ENCODE measurements at places on chromosomes 6 and 20.

DNA sequence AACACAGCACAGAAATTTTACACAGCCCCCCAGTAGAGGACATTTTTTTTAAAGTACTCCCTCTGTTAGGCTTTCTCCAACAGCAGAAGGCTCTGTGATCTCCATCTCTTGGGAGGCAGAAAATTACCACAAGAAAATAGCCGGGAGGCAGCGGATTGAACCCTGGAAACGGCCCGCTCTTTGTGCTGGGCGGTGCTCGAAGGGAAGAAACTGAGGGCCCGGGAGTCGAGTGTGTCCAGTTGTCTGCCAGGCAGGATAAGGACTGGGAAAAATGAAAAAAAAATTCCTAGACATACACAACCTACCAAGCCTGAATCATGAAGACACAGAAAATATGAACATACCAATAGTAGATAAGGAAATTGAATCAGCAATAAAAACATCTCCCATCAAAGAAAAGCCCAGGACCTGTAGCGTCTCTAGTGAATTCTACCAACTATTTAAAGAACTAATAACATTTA, 31.5 kb downstream of the POM121L2 start:
- DNase-seq: no peak

DNA sequence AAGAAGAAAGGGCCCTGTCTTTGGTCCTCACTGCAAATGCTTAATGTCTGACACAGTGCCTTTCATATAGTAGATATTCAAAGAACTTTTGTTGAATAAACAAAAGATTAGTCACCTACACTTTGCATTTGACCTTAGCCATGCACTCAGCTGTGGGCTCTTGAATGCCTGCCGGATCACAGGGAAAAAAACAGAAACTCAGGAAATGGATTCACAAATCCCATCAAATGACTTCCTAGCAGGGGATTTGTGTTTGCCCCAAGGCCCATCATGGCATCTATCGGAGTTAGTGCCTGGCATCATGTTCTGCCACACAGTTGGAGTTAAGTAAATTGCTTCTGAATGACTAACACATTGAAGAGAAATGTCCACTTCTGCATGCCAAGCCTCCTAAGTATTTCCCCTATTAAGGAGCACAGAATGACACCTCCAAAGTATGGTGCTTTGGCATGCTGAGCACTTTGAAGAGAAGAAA, 72.3 kb upstream of the DST start:
- no peak for DNase-seq

DNA sequence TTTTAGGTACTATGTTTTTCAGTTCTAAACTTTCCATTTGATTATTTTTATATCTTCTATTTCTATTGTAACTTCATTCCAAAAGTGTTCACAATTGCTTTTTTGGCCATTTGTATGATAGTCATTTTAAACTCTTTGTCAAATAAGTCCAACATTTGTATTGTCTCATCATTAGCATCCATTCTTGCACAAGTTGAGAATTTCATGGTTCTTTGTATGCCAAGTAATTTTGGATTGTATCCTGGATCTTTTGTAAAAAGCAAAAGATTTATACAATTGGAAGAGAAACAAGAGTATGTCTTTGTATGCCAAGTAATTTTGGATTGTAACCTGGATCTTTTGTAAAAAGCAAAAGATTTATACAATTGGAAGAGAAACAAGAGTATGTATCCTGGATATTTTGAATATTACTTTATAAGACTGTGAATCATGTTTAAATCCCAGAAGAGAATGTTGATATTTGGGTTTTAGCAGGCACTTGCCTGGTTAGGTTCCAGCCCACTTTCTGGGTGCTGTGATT, 36.9 kb upstream of the NT5E start:
- no peak for DNase-seq

- DNase-seq: no peak
These were observed 32.3 kb downstream of the GSTA3 start for GRCh38 chr6:52877168-52877567.

DNA sequence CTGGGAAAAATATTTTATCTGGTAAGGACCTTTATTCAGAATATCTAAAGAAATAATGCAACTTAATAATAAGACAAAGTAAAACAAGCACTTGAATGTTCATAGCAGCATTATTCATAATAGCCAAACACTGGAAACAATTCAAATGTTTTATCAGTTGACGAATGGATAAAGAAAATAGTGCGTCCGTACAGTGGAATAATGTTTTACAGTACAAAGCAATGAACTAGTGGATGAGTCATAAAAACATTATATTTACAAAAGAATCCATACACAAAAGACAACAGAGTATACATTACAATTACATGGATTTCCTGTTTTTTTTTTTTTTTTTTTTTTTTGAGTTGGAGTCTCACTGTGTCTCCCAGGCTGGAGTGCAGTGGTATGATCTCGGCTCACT, 12.7 kb downstream of the SMAP1 start:
- no peak for DNase-seq

DNA sequence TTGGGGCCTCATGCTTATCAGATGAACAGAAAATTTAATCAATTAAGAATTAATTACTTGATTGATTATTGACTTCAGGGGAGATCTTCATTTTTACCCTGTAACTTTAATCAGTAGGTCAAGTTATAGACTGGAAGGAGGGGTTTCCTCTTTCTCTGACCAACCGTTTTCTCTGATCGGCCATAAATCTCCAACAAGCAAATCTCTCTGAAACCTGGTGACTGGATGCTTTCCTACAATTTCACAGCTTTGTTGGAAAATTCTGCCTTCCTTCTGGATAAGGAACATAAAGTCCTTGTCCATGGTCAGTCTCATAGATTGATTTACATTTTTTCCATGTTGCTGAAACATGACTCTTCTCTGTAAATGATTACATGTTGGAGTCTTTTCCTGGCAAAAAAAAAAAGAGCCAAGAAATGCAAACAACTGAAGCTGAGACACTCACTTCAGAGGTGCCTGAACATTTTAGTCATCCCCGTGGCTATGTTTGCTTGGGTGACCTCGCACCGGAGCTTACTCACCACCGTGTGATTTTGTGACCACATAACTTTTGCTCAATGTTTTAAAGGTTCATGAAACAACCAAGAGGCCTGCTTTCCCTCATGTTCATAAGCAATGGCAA, 31.0 kb downstream of the IRF4 start:
- peak; percentile 64 for DNase-seq

GRCh38 chr6:151351146-151351700, 40.1 kb downstream of the ZBTB2 start:
- DNase-seq: no peak

- no peak for DNase-seq
These were observed 91.3 kb upstream of the HEY2 start for GRCh38 chr6:125658136-125658535.

GRCh38 chr6:42727627-42728026, 5.2 kb upstream of the PRPH2 start:
- DNase-seq: no peak

GRCh38 chr20:49399329-49399728, 83.1 kb downstream of the KCNB1 start:
- no peak for DNase-seq

DNA sequence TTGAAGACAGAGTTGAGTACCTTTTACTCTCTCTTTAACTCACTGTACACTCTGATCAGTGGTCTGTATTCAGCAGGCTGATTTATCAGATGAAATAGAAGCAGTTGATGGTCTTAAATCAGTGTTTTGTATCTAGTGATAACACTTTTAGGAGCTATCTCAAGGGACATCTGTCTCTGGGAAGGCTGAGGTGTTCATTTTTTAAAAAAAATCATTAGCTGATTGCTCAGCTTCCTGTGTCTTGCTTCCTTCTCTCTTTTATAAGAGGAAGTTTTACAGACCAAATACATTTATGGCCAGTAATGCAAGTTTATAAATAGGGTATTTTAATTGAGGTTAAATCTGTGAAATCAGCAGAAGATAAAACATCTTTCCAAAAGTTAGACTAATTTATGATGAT, 12.0 kb upstream of the CCDC170 start:
- DNase-seq: no peak

GRCh38 chr6:143325379-143326140, 124.9 kb downstream of the ADAT2 start:
- DNase-seq: no peak

DNA sequence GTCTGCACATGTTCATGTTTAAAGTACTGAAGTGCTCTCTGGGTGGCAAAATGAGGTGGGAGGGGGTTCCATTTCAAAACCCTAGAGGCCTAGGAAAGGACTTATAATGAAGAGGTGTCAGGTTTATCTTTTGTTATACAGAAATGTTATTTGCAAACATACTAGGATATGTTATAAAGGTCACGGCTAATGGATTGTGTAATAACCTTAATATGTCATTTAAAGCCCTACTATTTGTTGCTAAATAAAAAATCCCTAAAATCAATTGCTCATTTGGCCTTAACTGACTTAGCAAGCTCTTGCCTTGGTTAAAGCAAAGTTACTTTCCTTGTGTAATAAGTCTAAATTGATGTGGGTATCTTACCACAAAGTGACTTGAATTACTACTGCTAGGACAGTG, 8.8 kb downstream of the NKX2-4 start:
- DNase-seq: no peak

DNA sequence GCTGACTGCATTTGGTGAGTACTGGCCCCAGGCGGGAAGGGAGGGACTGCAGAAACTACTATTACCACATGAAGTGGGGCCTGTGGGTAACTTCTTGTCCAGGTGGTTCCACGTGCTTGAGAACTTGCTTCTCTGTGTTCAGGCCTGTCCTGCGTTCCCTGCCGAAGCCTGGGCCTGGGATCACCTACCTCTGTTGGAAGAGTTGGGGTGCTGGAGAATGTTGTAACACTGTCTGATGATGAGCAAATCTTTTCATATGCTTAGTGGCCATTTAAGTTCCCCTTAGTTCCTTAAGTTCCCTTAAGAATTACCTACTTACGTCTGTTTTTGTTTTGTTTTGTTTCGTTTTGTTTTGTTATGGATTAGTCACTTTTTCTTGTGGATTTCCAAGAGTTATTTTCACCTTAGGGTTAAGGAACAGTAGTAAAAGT, 154.4 kb downstream of the DTNBP1 start:
- DNase-seq: no peak

DNA sequence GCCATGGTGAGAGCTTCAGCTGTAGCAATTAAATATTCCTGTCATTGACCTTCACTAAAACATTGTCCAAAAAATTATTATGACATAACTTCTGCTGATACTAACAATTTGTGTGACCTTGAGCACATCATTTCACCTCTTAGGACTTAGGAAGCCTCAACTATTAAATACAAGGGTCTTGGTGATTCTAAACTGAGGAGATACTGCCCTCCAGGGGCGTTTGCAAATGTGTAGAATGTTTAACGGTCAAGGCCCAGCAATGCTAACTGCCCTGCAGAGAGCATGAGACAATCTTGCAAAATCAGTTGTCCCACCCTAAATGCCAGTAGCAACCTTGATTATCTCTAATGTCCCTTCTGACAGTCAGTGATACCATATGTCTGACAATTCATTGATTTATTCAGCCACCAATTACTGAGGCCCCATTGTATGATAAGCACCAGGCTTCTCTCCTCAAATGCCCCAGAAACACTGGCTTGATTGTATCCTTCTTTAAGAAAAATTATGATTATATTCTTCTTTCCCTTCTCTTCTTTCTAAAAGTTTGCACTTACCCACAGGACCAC, 284.1 kb upstream of the PLN start:
- DNase-seq: no peak

GRCh38 chr6:36625158-36625919, 31.2 kb downstream of the SRSF3 start:
- DNase-seq: no peak

GRCh38 chr20:38260025-38260377, 534 bp downstream of the KIAA1755 start:
- no peak for DNase-seq

DNA sequence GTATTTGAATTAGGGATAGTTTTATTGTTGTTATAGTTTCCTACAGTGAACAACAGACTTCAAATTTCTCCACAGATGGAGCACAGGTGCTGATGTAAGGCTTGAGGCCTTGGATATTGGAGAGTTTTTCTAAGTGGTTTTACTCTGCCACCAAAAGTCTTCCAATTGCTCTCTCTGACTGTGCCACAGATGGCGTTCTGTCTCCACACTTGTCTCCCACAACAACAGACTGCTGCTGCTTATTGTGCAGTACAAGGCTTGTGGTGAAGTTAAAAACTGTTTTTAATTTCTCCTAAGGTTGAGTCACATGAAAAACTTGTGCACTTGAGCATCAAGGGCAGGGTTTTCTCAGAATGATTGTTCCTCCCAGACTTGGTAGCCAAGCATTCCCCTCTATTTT, 460.9 kb upstream of the KHDRBS2 start:
- DNase-seq: no peak

GRCh38 chr20:63234693-63235398, 859 bp upstream of the BIRC7 start:
- DNase-seq: no peak

- DNase-seq: no peak
These were observed 300.3 kb upstream of the ID4 start for GRCh38 chr6:19536838-19537237.

- no peak for DNase-seq
These were observed 163.3 kb downstream of the SCML4 start for GRCh38 chr6:107660839-107661238.

DNA sequence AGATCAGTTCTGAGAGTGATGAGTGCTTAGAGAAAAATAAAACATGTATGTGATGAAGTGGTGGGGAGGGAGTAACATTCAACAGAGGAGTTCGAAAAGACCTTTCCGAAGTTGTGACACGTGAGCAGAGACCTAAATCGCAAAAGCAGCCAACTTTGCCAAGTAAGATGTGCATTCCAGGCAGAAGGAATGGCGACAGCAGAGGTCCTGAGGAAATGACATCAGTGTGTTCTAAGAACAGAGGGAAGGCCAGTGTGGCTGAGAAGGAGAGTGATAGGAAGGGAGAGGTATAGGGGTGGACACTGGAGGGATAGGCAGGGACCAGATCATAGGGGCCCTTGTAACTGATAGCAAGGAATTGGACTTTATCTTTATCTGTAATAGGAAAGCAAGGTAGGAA, 51.3 kb downstream of the ADAT2 start:
- no peak for DNase-seq

DNA sequence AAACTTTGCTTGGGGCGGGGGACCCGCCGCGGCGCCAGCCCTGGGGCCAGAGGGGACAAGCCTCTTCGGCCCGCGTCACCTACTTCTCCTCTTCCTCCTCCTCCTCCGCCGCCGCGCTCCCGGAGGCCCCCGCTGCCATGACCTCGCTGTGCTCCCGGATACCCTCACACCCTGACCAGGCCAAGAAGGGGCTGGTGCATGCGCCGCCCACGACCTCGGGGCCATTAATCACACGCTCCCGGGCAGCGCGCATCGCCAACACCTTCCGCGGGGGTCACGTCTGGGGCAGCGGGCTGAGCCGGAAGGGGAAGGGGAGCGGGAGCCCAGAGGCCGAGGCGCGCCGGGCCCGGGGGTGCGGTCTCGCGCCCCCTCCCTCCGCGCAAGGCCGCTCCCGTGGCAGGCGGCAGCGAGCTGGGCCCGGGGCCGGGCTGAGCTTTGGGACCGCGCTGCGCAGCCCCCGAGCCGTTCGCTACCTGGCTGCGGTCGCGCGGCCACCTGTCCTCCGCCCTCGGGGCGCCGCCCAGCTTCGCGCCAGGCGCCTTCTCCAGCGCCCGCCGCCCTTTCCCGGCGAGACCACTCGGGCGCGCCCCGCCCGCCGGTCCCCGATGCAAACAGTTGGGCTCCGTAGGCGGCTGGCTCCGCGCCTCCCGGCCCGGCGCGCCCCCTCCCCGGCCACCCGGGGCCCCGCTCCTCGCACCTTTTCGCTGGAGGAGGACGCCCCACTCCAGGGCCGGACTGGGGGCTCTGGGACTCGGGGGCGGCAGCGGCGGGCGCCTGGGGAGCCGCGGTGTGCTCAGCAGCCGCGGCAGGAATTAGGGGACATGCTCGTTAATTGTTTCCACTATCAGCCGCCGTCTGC, 575 bp upstream of the CNR1 start:
- no peak for DNase-seq

- DNase-seq: no peak
These were observed 32.7 kb upstream of the PROKR2 start for GRCh38 chr20:5349448-5349847.

Measured in GM18507 (cell line).